Glomerular endothelial cell (primary cell): ENCODE measurements at places on chromosomes 5 and 9. TPM values are rescaled to one million over a fixed set of nuclear protein-coding genes. Genes with fewer than 3 reads are reported as not detected.

GRCh38 chr5:37206736-37207135 is 42.4 kb downstream of the CPLANE1 start:
- no peak for DNase-seq

GRCh38 chr5:179613460-179614071 is 9.9 kb downstream of the HNRNPH1 start:
- DNase-seq: no peak

Gene CDH6
- 6.7 and 22.1 TPM in 2 replicates for total RNA-seq

Gene IFNA2
- total RNA-seq: not detected in 2 replicates
